ENCODE measurements at places on chromosomes 7 and 10. TPM values are rescaled to one million over a fixed set of nuclear protein-coding genes. Genes with fewer than 3 reads are reported as not detected.

Gene HOXA1
- total RNA-seq = 0.27 TPM

Gene ATG9B
- not detected for total RNA-seq

Gene CPA2
- 1.6 TPM for total RNA-seq

Gene GPR85
- 1.3 TPM for total RNA-seq

Gene CD36
- not detected for total RNA-seq

Gene ZNF804B
- not detected for total RNA-seq

Gene CYP2C8
- total RNA-seq = not detected

Gene TMEM72
- not detected for total RNA-seq

Gene RBM20
- not detected for total RNA-seq

Gene CPN1
- total RNA-seq = not detected

Gene ANK3
- 1.7 TPM for total RNA-seq

Gene RPEL1
- not detected for total RNA-seq

Gene SYNPO2L
- total RNA-seq = not detected

Gene HOXA6
- total RNA-seq = 0.82 TPM

Gene UCMA
- total RNA-seq = not detected

Gene DYNC1I1
- total RNA-seq = 2.2 TPM

Gene TUBB8
- total RNA-seq = not detected

Gene SLC26A4
- total RNA-seq = 0.49 TPM

Gene KCNIP2
- total RNA-seq = not detected

Gene SFTPA2
- total RNA-seq = not detected

Gene EN2
- 1.6 TPM for total RNA-seq

Gene DRGX
- total RNA-seq = 0.10 TPM

Gene DGKI
- 0.12 TPM for total RNA-seq

All from MG63 (cell line).